ENCODE measurements at places on chromosomes 11 and 22. TPM values are rescaled to one million over a fixed set of nuclear protein-coding genes. Genes with fewer than 3 reads are reported as not detected.

GRCh38 chr11:121389651-121390050, 62.5 kb upstream of the SORL1 start:
- H3K4me1 ChIP-seq, result peaks cover 9% of the 10 kb centered on the region
- H3K27me3 ChIP-seq, result no peaks in the 10 kb centered on the region
- H3K4me3 ChIP-seq, result no peak overlapping the region
- H3K36me3 ChIP-seq, result no peaks in the 10 kb centered on the region

GRCh38 chr22:20246368-20247009, 21.6 kb downstream of the RTN4R start:
- H3K27ac ChIP-seq, result no peak overlapping the region
- no peaks in the 10 kb centered on the region for H3K36me3 ChIP-seq
- DNase-seq, result no peak
- peaks cover 36% of the 10 kb centered on the region for H3K4me1 ChIP-seq
- H3K27me3 ChIP-seq, result no peaks in the 10 kb centered on the region
- no peak overlapping the region for H3K4me3 ChIP-seq

DNA sequence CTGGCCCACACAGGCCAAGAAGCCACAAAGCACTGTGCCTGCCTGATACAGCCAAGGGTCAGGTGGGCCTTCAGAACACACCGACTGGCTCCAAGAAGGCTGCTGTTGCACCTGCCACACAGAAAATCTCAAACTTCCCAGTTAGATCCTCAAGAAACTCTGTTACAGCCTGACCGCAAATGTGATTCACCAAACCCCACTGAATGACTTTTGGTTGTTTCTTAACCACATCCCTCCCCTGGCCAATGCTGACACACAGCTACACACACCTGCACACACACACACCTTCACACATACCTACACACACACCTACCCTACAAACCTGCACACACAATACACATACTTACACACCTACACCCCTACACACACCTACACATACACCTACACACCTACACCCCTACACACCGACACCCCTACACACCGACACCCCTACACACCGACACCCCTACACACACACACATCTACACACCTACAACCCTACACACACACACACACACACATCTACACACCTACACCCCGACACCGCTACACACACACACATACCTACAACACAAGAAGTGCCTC, 31.5 kb downstream of the CDKN1C start:
- no peaks in the 10 kb centered on the region for H3K36me3 ChIP-seq
- no peak for DNase-seq
- no peaks in the 10 kb centered on the region for H3K4me1 ChIP-seq
- H3K27ac ChIP-seq, result no peak overlapping the region

DNA sequence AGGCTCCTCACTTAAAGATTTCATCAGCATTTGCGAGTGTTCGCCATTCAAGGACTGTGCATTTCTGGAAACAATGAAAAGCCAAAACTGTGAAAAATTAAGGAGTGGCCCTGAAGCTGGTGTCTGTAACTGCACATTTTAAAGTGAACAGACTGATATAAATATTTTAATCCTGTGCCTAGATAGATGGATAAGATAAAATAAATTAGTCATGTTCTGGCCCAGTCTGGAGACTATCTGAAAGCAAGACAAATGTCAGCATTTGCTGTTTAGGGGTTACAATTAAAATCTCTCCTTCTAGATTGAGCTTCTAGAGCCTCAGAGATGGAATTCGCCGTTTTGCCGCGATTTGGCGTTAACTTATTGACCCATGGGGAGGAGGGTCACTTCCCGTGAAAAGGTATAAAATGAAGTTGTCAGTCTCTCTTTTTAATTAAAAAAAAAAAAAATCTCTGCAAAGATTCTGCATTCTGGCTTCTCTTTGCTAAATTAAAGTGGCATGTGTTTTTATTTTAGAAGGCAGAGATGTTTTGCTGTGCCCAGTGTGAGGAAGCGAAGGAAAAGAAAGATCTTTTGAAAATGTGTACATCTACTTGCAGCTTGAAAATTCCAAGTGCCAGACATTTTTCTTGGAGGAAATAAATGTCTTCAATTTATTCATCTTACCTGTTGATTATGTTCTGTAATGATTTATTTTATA, 79.7 kb upstream of the WNT7B start:
- no peaks in the 10 kb centered on the region for H3K27me3 ChIP-seq
- peaks cover 40% of the 10 kb centered on the region for H3K4me1 ChIP-seq
- DNase-seq, result no peak
- H3K36me3 ChIP-seq, result peaks cover 3% of the 10 kb centered on the region
- H3K27ac ChIP-seq, result no peak overlapping the region
- no peak overlapping the region for H3K4me3 ChIP-seq

DNA sequence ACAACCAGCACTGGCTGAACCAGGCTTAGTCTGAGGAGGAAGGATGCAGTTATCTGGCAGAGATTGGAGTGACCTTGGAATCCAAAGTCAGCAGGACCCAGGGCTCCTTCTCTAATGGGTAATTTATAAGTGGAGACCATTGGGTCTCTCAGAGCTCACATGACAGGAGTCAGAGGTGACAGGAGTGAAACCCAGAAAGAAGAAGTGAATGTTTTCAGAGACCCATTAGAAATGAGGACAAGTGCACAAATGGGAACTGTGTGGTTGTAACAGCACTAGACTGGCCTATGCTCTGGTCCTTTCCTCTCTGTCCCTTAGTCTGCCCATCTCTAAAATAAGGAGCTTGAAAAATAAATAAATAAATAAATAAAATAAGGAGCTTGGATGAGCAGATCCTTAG, 107.4 kb downstream of the SERGEF start:
- no peak overlapping the region for H3K27ac ChIP-seq
- H3K27me3 ChIP-seq, result no peaks in the 10 kb centered on the region
- no peak for DNase-seq
- no peaks in the 10 kb centered on the region for H3K4me1 ChIP-seq
- peaks cover 4% of the 10 kb centered on the region for H3K36me3 ChIP-seq

DNA sequence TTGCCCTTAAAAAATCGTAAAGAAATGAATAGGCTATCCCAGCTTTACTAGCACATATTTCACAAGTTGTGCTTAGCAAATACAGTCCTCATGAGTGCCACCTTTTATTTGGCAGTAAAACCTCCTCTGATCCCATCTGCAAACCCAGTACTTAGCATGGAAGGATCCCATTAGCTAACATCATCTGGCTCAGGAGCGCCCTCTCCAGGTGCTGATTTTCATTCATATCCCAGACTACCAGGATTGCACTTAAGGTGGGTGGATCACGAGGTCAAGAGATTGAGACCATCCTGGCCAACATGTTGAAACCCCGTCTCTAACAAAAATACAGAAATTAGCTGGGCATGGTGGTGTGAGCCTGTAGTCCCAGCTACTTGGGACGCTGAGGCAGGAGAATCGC, 76.1 kb upstream of the PAX6 start:
- no peaks in the 10 kb centered on the region for H3K4me1 ChIP-seq
- H3K27ac ChIP-seq, result no peak overlapping the region
- no peak overlapping the region for H3K4me3 ChIP-seq
- DNase-seq, result peak; percentile 13
- H3K27me3 ChIP-seq, result peaks cover 6% of the 10 kb centered on the region

DNA sequence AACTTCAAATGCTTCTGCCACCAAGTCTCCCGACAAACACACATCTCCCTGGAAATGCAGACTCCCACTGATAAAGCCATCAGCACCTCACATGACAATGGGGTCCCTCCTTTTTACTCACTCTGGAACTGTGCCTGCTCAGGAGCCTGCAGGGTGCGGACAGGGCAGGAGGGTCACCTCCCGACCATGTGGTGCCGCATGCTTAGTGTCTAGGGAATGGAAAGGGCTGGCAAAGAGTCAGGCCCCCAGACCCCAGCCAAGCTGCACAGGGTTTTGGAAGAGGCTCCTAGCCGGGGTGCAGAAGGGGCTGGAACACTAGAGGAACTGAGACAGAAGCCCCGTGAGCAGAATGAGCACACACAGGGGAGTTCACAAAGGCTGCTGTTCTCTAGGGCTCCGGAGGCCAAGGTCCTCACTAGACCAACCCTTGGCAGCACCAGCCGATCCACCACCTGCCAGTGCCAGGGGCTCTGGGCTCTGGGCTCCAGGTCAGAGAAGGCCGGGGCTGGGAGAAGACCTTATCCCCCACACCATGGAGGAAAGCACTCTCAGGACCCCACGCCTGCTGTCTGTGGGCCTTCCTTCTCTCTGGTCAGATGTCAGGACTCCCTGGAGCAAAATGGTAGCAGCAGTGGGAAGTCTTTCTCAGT, 125.1 kb upstream of the FGF3 start:
- no peaks in the 10 kb centered on the region for H3K4me1 ChIP-seq
- H3K4me3 ChIP-seq, result no peak overlapping the region
- H3K36me3 ChIP-seq, result no peaks in the 10 kb centered on the region
- no peak overlapping the region for H3K27ac ChIP-seq
- peaks cover 21% of the 10 kb centered on the region for H3K27me3 ChIP-seq

GRCh38 chr11:64164392-64165312, 1.3 kb downstream of the MACROD1 start:
- peak overlapping the region; percentile 75 for H3K4me3 ChIP-seq
- H3K4me1 ChIP-seq, result peaks cover 15% of the 10 kb centered on the region
- DNase-seq, result no peak

DNA sequence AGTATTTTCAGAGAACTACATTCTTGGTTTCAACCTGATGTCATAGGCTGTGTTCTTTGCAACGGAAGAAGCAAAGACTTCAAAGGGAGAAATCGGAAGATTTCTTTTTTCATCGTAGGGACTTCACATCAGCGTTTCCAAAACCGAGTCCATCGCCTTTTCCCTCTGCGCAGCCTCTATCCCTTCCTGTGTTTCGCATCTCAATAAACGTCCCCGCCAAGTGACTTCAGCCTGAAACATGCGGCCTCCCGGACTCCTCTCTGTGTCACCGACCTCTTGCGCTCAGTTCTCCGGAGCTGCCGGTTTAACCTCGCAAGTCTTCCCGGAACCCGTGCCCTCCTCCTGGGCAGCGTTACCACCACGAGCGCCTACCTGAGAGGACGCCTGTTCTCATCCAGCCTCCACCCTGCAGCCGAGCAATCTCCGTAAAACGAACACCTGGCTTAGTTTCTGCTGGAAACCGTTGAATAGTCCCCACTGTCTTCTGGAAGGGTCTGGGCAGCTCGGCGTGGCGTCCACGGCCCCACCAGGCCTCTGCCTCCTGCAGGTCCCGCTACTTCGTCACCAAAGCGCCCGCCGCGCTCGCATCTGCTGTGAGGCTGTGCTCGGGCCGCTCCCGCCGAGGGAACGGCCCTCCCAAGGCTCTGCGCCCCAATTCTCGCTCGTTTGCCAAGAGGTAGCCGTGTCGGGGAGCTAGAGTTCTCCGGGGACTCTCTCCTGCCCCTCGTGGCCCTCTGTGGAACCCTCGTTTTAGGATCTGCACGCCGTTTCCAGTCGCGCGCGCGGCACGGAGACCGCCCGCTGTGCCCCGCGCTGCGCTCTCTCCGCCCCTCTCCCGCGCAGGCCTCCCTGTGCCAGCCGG, at the start of gene GLB1L3:
Gene GLB1L3, plus strand, starts transcription at position 846 of the 862 bp plus-strand sequence. CDS start 362 bp downstream, outside the sequence.
- H3K27me3 ChIP-seq, result peaks cover 4% of the 10 kb centered on the region
- peak; percentile 86 for DNase-seq
- peaks cover 33% of the 10 kb centered on the region for H3K4me1 ChIP-seq
- H3K27ac ChIP-seq, result peak within 1 kb of the TSS; percentile 99

GRCh38 chr11:96199563-96200025, 143.4 kb downstream of the MAML2 start:
- peak overlapping the region; percentile 50 for H3K4me3 ChIP-seq
- H3K4me1 ChIP-seq, result peaks cover 83% of the 10 kb centered on the region
- peak overlapping the region; percentile 94 for H3K27ac ChIP-seq

- no peaks in the 10 kb centered on the region for H3K27me3 ChIP-seq
- DNase-seq, result no peak
- H3K36me3 ChIP-seq, result peaks cover 2% of the 10 kb centered on the region
These were observed 16.7 kb upstream of the PARVG start for GRCh38 chr22:44164031-44164430.

DNA sequence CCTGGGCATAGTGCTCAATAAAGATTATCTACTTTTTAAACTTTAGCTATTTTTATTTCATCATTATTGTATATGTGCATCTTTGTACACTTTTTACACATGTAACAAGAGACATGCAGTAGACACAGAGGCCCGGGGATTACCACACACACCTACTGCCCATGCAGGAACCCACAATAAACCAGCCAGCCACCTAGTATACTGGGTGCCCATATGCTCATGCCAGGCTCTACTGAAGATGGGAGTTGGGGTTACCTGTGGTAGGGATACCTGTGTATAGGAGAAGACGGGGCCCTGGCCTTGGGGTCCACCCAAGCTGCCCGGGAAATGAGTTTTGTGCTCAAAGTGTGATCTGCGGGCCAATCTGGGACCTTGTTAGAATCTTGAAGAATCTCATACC, 31.2 kb upstream of the P2RY2 start:
- no peak for DNase-seq
- no peak overlapping the region for H3K27ac ChIP-seq
- H3K4me3 ChIP-seq, result no peak overlapping the region
- peaks cover 5% of the 10 kb centered on the region for H3K4me1 ChIP-seq

- no peaks in the 10 kb centered on the region for H3K27me3 ChIP-seq
- H3K36me3 ChIP-seq, result peaks cover 31% of the 10 kb centered on the region
- DNase-seq, result peak; percentile 58
- H3K4me3 ChIP-seq, result no peak overlapping the region
These were observed 78.9 kb downstream of the FLI1 start for GRCh38 chr11:128772814-128773213.

GRCh38 chr22:19478045-19478900, 720 bp downstream of the UFD1 start:
- H3K27me3 ChIP-seq, result no peaks in the 10 kb centered on the region
- peak; percentile 28 for DNase-seq
- H3K36me3 ChIP-seq, result peaks cover 32% of the 10 kb centered on the region
- peak overlapping the region; percentile 99 for H3K4me3 ChIP-seq
- H3K27ac ChIP-seq, result peak overlapping the region; percentile 73
- H3K4me1 ChIP-seq, result peaks cover 31% of the 10 kb centered on the region

DNA sequence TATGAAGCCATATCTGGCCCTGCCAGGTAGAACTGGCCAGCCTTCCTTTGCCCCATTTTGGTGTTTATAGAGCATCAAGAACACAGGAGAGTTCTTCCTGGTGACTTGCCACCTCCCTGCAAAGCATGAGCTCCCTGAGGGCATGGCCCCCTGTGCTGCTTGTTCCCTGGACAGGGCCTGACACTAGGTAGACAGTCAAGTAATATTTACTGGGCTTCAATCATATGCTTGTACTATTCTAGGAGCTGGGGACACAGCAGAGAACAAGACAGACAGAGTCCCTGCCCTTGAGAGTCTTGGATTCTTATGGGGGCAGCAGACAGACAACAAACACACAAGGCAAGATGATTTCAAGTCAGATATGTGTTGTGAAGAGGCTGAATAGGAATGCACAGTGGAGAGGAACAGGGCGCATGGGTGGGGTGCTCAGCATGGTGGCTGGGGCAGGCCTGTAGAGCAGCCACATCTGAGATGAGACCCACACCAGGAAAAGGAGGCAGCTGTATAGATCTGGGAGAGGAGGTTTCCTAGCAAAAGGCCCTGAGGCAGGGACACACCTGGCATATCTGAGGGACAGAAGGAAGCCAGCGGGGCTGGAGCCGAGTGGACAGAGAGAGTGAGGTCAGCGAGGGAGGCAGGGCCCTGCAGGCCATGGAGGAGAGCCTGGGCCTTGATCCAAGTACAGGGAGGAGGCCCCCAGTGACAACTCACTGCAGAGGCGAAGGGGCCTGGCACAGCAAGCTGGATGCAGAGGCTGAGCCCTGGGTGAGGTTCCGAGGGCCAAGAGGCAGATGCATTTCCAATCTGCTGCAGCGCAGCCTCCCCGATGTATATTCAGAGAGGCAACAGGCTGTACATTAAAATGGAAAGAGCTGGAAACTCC, 10.2 kb upstream of the CBX6 start:
- H3K4me1 ChIP-seq, result peaks cover 25% of the 10 kb centered on the region
- no peak overlapping the region for H3K4me3 ChIP-seq
- H3K36me3 ChIP-seq, result no peaks in the 10 kb centered on the region
- DNase-seq, result no peak

Gene MUC2
- not detected for total RNA-seq

Gene ELF5
- not detected for total RNA-seq

Gene CCDC117
- total RNA-seq, result 27.7 TPM

Gene SERPINH1
- total RNA-seq, result 17.4 TPM

Gene SGSM1
- 0.38 TPM for total RNA-seq

Gene TNNI2
- not detected for total RNA-seq

All from activated CD4-positive, alpha-beta memory T cell treated with anti-CD3 and anti-CD28 coated beads for 36 hours (primary cell).